Activated CD8-positive, alpha-beta memory T cell treated with anti-CD3 and anti-CD28 coated beads for 1 hour (primary cell): ENCODE measurements at places on chromosomes 2 and 18.
A peak's percentile ranks its signal among the peaks of the same experiment; 100 is the strongest.

DNA sequence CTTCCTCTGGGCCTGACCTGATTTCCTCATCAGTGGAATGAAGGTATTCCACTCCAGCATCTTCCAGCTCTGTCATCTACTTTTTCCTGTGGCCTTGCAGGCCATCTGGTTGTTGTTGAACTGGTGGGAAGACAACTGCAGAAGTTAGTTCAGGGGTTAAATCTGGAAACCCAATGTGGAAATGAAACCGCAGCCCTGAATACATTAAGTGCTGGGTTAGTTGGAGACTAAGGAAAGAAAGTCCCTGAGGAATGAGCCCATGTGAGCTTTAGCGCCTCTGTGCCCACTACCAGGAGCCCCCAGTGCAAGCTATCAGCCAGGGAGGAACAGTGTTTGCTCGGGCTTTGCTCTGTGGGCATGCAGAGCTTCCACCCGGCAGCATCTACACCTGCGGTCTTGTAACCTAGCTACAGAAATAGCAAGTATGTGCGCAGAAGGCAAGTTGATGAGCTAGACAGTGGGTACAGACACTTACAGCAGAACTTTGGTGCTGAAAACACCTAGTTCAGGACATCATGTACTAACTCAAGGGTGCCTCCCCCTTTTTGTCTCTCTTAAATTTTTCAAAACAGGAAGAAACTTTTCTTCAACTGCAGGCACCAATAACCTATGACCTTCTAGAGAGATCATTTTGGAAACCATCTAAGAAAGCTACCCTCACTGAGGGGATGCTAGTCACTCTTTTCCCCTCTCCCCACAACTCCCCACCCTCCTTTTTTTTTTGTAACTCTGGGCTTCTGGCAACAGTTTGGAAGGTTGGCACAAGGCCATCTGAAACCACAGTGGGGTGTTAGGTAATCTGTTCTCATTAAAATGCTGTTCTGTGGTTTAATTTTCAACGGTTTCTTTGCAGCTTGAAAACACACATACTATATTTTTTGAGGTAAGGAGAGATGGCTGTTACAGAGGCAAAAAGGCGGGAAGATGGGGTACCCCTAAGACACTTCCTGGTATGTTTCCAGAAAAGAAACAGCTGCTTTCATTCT is 18.3 kb upstream of the CXCR4 start:
- peak; percentile 83 for DNase-seq

- DNase-seq, result no peak
Measured at GRCh38 chr18:76741346-76741745, 81.0 kb upstream of the ZNF236 start.

- no peak for DNase-seq
Measured at GRCh38 chr2:120859814-120860578, 124.3 kb downstream of the GLI2 start.

- DNase-seq, result no peak
Measured at GRCh38 chr2:17816396-17817245, at the start of gene MSGN1. Gene MSGN1 (plus strand): TSS chr2:17816460. CDS start chr2:17816519, 59 bp downstream.

DNA sequence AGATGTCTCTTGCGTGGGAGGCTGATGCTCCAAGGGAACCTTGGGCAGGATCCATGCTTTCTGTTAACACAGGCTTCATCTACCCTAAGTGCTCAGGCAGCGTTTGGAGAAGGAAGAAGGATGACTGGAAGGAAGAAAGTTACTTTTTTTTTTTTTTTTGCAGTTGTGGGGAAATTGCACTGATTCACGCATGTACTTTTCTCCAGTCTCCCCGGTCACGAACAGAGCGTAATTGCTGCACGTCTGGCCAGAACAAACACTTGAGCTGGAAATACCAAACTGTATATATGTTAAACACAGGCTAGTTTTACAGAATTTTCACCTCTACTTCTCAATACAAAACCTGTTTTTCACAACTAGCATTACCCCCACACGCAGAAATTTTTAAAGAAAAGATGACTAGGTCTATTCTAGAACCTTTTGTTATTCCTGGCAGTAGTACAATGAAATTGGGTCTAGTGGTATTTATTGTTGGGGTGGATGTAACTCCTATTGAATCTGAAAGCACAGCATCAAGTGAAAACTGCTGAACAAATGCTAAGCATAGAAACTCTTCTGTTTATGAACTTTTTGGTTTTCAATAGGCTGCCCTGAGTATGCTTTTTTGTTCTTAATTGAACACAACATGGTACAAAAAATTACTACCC is 9.3 kb upstream of the SCYGR5 start:
- no peak for DNase-seq

GRCh38 chr2:167607211-167607610 is 640.2 kb downstream of the STK39 start:
- no peak for DNase-seq
